ENCODE measurements at places on chromosomes 12 and 14. TPM values are rescaled to one million over a fixed set of nuclear protein-coding genes. Genes with fewer than 3 reads are reported as not detected.

DNA sequence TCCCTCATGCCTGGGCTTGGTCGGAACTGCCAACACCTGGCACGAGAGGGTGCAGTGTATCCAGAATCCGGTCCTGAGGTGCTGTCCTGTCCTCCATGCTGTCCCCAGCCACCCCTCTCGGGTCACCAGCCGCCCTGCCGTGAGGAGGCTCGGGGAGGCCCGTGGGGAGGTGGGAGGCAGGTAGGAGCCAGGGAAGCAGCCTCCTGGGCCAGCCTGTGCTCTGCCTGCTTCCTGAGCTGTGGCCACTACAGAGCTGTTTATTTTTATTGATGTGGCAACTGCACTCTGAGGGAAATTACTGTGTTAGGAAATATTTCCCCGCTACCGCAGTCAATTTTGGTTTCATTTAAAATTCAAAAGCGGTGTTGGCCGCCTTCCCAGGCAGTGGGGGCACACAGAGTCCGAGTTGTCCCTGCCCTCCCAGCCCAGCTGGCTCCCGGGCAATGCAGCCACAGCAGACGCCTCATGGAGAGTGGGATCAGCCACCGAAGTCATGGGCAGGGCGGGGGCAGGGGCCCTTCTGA, 18.3 kb downstream of the NOC4L start:
- no peak for DNase-seq

GRCh38 chr12:132393245-132393795, 63.9 kb upstream of the GALNT9 start:
- no peak for DNase-seq

GRCh38 chr12:58841058-58841798, 79.1 kb downstream of the LRIG3 start:
- DNase-seq: no peak

- DNase-seq: no peak
These were observed 94.0 kb downstream of the WNK1 start for GRCh38 chr12:846421-846820.

DNA sequence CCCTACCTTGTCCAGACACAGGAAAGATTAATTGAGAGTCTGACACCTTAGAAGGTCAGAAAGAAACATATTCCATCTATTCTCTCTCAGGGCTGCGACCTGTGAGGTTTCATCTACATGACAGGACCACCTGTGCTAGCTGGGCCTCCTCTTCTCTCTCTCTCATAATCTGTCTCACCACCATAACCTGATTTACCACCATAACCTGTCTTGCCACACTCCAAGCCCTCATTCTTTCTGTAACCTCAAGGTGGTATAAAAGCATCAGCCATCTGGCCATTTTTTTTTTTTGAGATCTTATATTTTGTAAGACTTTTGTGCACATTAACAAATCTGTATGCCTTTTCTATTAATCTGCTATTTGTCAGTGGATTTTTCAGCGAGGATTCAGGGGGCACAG, 75.5 kb downstream of the ACADS start:
- no peak for DNase-seq

DNA sequence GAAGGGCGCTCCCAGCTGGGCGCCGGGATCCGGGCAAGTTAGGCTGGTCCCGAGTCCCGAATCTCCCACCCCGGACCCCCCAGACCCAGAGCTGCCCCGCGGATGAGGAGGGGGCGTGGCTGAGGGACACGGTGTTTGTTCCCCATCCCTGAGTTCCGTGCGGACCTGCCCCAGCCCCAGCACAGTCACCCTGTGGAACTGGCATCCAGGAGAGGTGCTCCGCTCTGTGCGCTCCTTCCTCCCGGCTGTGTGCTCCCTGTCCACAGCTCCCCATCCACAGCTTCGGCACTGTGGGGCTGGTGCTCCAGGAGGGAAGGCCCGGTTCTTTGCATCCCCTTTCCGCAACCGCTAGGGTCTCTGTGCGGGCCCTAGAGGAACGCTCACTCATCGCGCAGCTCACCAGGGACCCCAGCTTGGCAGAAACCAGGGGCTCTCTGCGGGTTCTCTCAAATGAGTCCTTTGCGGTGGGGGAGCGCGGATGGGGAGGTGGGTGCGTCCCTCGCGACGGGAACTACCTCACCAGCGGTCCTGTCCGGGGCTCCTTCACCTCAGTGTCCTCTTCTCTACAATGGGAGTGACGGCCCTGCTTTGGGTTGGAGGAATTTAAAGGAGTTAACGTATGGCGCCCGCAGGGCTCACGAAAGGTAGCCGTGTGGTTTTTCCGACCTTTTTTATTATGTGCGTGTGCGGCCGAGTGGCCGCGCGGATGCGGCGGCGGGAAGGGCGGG, 845 bp downstream of the TMEM132C start:
- DNase-seq: no peak

CPNE6 gene
- total RNA-seq: not detected

Data from B cell (primary cell).